GM23338 (cell line): ENCODE measurements at places on chromosomes 6 and 20. TPM values are rescaled to one million over a fixed set of nuclear protein-coding genes. Genes with fewer than 3 reads are reported as not detected.
A peak's percentile ranks its signal among the peaks of the same experiment; 100 is the strongest.

The SLC26A8 gene
- polyA plus RNA-seq: 0.89 and 1.1 TPM in 2 replicates

The TUBB2B gene
- 355 and 376 TPM in 2 replicates for polyA plus RNA-seq

DNA sequence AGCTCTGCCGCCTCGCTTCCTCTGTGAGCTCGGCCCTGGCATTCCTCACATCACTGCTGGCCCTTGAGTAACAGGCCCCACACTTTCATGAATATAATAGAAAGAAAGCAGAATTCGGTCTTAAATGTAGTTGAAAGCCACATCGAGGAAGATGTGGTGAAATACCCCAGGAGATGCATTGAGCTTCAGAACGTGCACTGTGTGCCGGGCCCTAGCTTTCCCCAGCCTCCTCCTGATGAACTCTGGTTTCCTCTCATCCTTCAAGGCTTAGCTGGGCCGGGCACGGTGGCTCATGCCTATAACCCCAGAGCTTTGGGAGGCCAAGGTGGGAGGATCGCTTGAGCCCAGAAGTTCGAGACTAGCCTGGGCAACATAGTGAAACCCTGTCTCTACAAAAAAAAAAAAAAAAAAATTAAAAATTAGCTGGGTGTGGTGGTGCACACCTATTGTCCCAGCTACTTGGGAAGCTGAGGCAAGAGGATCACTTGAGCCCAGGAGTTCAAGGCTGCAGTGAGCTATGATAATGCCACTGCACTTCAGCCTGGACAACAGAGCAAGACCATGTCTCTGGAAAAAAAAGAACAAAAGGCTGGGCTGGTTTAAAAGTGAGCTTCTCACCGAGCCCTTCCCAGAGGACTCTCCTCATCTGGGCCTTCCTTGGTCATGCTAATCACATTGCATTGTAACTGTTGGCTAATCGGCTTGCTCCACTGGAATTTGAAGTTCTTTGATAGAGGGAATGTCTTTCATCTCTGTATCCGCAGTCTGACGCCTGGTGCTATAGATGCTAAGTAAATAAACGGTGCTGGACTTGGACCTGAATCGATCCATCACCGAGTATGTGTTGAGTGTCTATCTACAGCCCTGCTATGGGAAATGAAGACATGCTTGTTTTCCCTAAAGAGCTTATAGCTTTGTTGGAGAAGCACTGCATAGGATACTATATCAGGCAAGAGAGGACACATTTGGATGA, 43.8 kb upstream of the FOXQ1 start:
- no peak overlapping the region for H3K27ac ChIP-seq
- peak; percentile 40 for DNase-seq
- no peaks in the 10 kb centered on the region for H3K27me3 ChIP-seq
- 0 out of 2 replicates have a peak, but pooled peaks cover 3% of the 10 kb centered on the region for H3K36me3 ChIP-seq

DNA sequence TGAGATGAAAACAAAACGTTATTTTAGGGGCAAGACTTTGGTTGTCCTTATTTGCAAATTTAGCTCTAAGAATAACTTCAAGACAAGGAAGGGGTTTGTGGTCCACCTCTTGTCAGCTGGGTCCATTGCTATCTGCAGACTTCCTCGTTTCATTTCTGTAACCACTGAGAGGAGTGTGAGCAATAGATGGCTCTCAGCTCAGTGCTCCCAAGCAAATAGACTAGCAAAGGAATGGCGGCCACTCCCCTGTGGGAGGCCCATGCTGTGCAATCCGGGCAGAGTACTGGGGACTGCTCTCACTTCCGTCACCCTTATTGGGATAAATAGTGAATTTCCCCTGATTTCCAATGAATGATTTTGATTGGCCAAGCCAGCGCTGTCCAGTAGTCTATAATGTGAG, 176.6 kb downstream of the ZDHHC14 start:
- no peak overlapping the region for H3K4me3 ChIP-seq
- no peak for DNase-seq
- H3K4me1 ChIP-seq: peaks cover 28% of the 10 kb centered on the region
- no peak overlapping the region for H3K27ac ChIP-seq
- no peaks in the 10 kb centered on the region for H3K27me3 ChIP-seq
- H3K36me3 ChIP-seq: no peaks in the 10 kb centered on the region

DNA sequence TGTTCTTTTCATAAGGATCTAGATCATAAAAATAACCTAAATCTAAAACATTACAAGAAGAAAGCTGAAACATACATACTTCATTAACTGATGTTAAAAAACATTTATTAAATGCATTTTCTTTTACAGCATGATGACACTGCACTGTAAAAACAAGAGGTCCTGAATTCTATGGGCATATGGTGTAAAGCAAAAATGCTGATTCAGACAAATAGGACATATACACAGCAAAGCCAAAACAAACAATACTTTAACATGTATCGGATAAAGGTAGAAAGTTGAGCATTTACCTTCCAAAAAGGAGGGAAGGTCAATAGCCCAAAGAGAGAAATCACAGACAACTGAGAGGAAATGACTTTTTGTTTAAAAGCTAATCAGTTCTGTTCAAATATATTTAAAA, 221.5 kb downstream of the RNGTT start:
- no peaks in the 10 kb centered on the region for H3K36me3 ChIP-seq
- H3K4me3 ChIP-seq: no peak overlapping the region
- no peaks in the 10 kb centered on the region for H3K4me1 ChIP-seq
- H3K27ac ChIP-seq: no peak overlapping the region

DNA sequence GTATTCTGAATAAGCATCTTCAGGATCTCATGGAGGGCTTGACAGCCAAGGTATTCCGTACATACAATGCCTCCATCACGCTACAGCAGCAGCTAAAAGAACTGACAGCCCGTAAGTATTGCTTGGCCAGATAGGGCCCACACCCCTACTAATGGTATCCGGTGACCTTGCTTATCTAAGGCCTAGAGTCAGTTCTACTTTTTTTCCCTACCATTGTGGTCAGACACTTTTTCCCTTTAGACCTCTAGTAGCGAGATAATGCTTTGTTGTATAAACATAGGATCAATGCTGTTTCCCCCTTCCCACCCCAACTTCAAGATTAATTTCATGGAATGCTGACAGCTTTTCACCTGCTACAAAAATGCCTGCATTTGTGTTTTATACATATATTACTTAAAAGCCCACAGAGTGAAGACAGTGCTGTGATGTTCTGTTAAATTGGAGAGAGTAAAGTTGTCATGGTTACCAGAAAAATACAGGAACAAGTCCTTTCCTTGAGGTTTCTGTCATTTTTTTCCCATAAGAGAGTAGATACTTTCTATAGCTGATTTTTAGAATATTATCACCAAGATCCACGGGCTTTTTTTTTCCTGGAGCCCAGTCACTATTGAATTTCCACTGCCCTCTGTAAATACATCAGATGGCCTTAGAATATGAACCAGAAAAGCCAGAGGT, 20.9 kb upstream of the PLCG1 start:
- H3K36me3 ChIP-seq: peaks cover 83% of the 10 kb centered on the region
- H3K27ac ChIP-seq: no peak overlapping the region
- no peaks in the 10 kb centered on the region for H3K4me1 ChIP-seq
- DNase-seq: no peak
- H3K27me3 ChIP-seq: no peaks in the 10 kb centered on the region
- no peak overlapping the region for H3K4me3 ChIP-seq

DNA sequence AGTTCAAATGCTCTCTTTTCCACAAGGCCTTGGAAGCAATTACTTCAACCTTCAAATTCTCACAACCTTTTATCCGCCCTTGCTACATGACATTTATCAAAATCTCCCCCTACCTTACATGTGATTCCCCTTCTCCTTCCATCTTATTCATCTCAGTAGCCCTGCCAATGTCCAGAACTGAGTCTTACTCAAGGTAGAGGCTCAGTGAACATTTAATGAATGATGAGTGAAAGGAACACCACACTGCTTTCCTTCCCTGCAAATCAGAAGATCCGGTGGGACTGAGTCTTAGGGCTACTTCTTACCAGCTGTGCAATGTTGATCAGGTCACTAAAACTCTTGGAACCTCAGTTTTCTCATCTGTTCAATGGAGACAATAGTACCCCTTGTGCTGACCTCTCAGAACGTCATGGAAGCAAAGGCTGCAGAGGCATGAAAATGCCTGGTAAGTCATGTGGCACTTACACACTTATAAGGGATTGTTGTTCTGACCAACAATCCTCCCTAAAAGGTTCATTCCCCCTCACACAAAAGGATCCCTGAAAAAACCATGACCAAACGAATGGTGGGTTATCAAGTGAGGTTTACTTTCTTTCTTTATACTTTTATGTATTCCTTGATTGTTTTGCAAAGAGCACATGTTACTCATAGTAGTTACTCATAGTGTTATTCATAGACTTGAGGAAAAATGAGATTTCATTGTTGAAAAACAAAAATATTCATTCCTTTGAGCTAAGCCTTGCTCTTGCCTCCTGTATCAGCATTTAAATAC, 6.5 kb downstream of the MDGA1 start:
- no peaks in the 10 kb centered on the region for H3K36me3 ChIP-seq
- peaks cover 8% of the 10 kb centered on the region; the same call in 1 of the 2 replicates for H3K4me1 ChIP-seq
- no peak for DNase-seq
- H3K27me3 ChIP-seq: peaks cover 41% of the 10 kb centered on the region

GRCh38 chr6:45387236-45387635, 9.5 kb upstream of the SUPT3H start:
- H3K27me3 ChIP-seq: no peaks in the 10 kb centered on the region
- H3K4me3 ChIP-seq: no peak overlapping the region
- no peak for DNase-seq
- no peak overlapping the region for H3K27ac ChIP-seq
- H3K4me1 ChIP-seq: no peaks in the 10 kb centered on the region
- H3K36me3 ChIP-seq: no peaks in the 10 kb centered on the region

DNA sequence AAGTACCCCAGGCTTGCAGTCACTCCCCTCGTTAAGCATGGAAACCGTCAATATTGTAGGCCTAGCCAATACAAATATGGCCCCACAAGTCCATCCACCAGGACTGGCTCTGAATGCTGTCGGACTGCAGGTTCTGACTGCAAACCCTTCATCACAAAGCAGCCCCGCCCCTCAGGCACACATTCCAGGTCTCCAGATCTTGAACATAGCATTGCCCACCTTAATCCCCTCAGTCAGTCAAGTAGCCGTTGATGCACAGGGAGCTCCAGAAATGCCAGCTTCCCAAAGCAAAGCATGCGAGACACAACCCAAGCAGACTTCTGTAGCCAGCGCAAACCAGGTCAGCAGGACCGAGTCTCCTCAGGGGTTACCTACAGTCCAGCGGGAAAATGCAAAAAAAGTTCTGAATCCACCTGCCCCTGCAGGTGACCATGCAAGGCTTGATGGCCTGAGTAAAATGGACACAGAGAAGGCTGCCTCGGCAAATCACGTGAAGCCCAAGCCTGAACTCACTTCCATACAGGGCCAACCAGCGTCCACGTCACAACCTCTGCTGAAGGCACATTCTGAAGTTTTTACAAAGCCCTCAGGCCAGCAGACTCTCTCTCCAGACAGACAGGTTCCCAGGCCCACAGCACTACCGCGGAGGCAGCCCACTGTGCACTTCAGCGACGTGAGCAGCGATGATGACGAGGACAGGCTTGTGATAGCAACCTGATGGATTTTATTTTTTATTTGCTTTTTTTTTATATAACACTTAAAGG, 126.2 kb upstream of the EDN1 start:
- H3K4me3 ChIP-seq: no peak overlapping the region
- H3K27ac ChIP-seq: no peak overlapping the region
- H3K27me3 ChIP-seq: no peaks in the 10 kb centered on the region
- no peaks in the 10 kb centered on the region for H3K4me1 ChIP-seq

DNA sequence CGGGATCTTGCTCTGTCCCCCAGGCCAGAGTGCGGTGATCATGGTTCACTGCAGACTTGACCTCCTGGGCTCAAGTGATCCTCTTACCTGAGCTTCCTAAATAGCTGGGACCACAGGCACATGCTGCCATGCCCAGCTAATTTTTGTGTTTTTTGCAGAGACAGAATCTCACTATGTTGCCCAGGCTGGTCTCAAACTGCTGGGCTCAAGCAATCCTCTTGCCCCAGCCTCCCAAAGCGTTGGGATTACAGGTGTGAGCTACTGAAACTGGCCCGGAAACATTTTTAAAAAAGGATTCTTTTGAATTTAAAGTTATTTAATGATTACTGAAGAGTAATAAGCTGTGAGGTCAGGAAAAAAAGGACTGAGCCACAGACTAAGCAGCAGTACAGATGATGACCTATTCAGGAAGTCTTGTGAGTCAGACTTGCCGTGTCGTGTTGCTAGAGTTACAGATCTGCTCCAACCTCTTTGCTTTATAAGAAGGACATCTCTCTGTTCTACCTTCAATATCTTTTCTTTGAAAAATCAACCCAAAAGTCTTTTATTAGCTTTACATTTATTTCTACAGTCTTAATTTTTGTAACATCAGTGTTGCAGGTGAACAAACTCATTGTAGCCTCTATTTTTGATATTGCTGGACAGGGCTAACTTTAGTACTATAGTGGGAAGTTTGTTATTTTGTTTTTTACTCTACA, 108.7 kb downstream of the NCOA3 start:
- no peak overlapping the region for H3K27ac ChIP-seq
- no peaks in the 10 kb centered on the region for H3K27me3 ChIP-seq
- no peak for DNase-seq
- H3K4me3 ChIP-seq: no peak overlapping the region
- H3K4me1 ChIP-seq: no peaks in the 10 kb centered on the region

- no peaks in the 10 kb centered on the region for H3K27me3 ChIP-seq
- no peak for DNase-seq
- H3K27ac ChIP-seq: no peak overlapping the region
- no peaks in the 10 kb centered on the region for H3K36me3 ChIP-seq
- H3K4me1 ChIP-seq: no peaks in the 10 kb centered on the region
Observed at GRCh38 chr6:44787254-44787834, 399.8 kb downstream of the CDC5L start.

- H3K27me3 ChIP-seq: no peaks in the 10 kb centered on the region
- peaks cover 10% of the 10 kb centered on the region for H3K4me1 ChIP-seq
- H3K4me3 ChIP-seq: no peak overlapping the region
- DNase-seq: no peak
Observed at GRCh38 chr6:34522761-34523160, 33.4 kb downstream of the SPDEF start.
